GM12865 (cell line): ENCODE measurements at places on chromosomes 3 and 15.
A peak's percentile ranks its signal among the peaks of the same experiment; 100 is the strongest.

DNA sequence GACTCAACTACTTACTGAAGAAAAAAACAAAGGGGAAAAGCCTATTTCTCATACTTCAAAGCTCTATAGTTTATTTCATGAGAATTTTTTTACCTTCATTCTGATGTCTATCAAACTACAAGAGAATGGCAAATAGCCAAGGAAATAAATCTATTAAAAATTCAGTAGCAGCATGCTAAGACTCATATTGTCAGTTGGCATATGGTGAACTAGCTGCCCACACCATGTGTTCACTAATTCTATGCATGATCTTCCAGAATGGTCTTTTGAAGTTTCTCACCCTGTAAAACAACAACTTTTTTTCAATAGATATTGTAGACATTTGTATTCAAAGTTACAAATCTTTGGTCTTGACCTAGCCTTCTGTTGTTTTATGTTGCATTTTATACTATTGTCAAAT, 386.2 kb downstream of the RSL24D1 start:
- no peak for DNase-seq

- DNase-seq, result no peak
Measured at GRCh38 chr15:51425517-51426040, 84.1 kb downstream of the GLDN start.

DNA sequence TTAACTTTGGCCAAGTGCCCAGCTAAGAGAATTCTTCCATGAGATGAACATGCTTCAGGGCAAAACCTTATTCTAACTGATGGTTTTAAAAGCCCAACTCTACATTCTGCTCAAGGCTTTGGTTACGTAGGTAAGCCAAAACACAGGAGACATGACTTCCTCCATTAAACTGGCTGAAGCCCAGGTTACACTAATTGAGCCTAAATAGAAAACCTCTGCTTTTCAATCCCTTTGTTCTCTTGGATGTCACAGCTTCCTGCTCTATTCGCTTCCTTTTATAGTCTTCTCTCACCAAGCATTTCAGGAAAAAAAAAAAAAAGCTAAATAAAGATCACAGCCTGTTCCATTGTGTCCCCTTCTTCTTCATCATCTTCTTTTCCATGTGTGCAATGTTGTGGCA, 420.4 kb downstream of the TIGIT start:
- no peak for DNase-seq

GRCh38 chr15:90286678-90287077, 21.2 kb downstream of the NGRN start:
- DNase-seq, result peak; percentile 58

DNA sequence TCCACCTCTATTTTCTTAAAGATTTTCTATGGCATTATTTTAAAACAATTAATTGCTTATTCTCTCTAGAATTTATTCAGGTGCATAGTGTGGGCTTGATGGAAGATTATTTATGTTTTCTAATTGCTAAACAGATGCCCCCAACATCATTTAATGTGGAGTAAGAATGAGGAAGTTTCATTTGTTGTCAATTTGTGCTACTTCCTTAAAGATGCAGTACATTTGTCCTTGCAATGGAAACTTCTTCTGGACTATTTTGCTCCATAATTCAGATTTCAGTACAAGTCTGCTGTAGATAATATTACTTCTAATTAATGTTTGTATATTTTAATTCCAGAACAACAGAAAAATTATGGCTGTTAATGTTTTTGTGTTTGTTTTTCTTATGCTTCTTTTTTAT, 104.8 kb downstream of the TGFBR2 start:
- no peak for DNase-seq

DNA sequence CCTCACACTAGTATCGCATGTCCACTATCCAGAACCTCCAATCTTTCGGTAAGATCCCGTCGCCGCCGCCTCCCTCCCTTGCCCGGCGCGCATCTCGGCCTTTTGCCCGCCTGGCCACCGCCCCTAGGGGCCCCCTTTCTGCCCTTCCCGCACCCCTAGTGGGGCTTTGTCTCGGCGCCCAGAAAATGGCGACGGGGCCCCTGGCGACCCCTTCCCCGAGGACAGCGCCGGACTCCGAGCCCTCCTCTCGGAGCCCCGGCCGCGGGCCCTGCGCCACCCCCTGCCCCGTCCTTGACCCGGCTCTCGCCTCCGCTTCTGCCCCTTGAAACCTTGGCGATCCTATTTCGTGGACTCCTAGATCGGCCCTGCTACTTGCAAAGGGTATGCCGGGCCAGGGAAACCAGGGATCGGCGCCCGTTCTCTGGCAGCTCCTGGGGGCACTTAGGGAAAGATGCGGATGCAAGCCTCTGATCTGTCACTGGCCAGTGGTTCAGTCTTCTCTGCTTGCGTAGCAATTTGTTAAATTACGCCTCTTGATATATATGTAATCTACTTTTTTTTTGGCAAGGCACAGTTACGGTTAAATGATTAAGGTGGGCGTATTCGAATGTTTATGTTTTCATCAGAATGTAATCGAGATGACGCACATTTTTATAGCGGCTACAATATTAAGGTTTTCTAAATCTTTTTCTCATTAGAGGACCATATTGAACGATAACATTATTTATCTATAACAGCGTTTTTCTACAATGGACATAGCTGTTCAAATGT, 603 bp downstream of the EIF1B start:
- DNase-seq, result peak; percentile 37

DNA sequence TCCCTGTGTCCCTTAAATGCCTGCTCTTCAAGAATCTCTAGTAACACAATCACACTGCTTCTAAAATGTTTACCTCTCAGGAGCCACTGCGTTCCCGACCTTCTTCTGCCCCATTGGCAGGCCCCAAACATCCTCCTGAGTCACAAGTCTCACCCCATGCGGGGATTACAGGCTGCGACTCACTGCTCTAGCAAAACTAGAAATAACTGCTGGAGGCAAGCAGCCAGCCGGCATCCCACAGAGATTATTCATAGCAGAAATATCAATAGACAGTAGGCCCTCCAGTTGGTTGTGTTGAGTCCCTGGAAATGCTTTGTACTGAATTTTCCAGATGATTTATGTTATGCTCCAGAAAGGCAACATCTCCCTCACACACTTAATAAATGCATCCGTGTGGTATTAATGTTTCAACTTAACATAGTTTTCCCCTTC, 64.8 kb downstream of the RFTN1 start:
- DNase-seq, result no peak

GRCh38 chr3:169676925-169677537, 13.5 kb upstream of the MECOM start:
- no peak for DNase-seq

- DNase-seq, result no peak
Measured at GRCh38 chr3:46236294-46237054, 5.8 kb upstream of the CCR3 start.

DNA sequence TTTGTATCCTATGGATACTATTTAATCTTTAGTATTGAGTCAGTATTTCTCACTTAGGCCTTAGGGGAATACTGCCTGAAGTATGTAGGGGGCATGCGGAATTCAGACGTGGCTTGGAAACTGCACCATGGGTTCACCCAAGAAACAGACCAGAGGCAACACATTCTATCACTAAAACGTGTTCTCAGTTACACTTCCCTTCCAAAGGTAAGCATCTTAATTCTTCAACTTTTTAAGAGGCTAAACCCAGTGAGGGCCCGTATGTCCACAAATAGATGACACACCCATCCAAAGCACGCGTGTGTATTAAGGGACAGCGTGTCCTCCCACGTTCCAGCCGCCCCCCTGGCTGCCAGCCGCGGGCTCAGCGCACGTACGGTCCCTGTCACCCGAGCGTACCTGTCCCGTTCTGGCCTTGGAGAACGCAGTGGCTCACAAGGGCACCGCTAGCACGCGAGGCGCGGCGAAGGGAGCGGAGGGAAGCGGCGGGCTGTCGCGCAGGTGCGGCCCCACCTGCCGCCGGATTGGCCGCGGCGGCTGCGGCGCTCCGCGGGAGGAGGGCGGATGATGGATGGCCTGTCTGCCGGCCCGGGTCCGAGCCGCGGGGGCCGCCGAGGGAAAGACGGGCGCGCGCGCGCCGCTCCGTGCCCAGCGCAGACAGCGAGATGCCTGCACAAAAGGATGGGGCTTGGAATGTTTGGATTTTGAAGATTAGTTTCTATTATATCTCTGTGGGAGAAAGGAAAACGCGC, 1003.9 kb upstream of the NR2F2 start:
- no peak for DNase-seq

- peak; percentile 30 for DNase-seq
Measured at GRCh38 chr15:63402498-63403253, 21.0 kb upstream of the CA12 start.

GRCh38 chr3:38343797-38344594, 2.6 kb upstream of the XYLB start:
- no peak for DNase-seq

DNA sequence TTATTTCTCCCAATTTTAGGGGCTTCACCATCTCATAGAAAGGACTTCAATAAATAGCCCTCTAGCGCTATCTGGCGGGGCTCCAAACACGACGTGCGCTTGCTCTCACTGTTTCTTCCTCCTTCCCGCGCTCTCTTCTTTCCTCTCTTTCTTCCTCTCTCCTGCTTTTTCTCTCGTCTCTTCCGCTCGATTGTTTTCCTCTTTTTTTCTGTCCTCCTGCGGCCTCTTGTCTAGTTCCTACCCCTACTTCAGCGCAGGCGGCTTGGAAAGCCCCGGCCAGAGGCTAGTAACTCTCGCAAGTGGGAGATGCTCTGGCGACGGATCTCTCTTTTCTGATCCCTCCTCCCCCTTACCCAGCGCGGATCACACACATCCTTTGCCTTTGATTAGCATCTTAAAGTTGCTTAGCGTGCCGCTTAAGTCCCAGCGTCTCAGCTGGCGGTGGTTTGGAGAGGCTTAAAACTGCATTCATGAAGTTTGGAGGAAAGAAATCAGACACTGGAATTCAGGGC, 6.2 kb upstream of the MEIS2 start:
- DNase-seq, result peak; percentile 63

GRCh38 chr15:83208367-83208661, 691 bp upstream of the HDGFL3 start:
- no peak for DNase-seq

GRCh38 chr3:119184796-119185570, 11.6 kb downstream of the UPK1B start:
- no peak for DNase-seq

DNA sequence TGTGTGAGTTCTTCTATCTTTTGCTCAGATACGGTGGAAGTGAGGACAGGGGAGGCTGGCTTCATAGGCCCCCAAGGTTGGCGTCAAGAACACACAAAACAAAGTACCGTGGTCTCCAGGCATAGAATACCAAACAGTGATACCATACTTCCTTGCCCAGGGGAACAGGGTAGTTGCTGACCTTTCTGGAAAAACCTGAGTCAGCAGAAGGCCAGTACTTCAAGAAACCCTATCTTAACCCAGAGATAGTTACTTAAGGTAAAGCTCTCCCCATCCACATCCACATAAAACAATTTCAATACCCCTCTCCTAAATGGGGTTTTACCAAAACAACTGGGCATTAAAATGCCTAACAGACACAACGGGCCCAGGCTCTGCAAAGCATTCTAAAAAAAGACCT, 29.6 kb upstream of the RPS17 start:
- DNase-seq, result no peak

- no peak for DNase-seq
Measured at GRCh38 chr15:64548235-64548634, 87.9 kb downstream of the ZNF609 start.

GRCh38 chr3:195001961-195002861, 268.7 kb downstream of the XXYLT1 start:
- peak; percentile 65 for DNase-seq

GRCh38 chr3:126777366-126777765, 73.3 kb downstream of the CHCHD6 start:
- no peak for DNase-seq

- DNase-seq, result no peak
Measured at GRCh38 chr15:42549741-42550392, 1.2 kb downstream of the HAUS2 start.

- DNase-seq, result no peak
Measured at GRCh38 chr3:77288348-77288747, 248.4 kb downstream of the ROBO2 start.

DNA sequence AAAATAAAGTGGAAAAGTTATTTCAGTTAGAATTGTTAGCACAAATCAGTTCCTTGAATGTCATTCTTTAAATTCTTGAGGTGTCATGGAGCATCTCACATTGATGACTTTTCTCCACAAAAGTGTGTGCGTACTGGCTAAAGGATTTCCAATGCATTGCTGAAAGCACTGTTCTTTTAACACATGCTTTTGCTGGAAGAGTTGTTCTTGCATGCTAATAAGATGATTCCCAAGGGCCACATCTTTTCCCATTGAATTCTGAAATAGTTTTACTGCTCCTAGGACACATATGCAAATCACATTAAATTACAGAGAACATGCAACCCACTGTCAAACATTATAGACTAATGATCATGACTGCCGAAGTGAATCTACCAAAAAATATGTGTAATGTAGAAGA, 516.3 kb upstream of the CADM2 start:
- DNase-seq, result no peak

- DNase-seq, result no peak
Measured at GRCh38 chr3:143697975-143698374, 150.3 kb downstream of the SLC9A9 start.

DNA sequence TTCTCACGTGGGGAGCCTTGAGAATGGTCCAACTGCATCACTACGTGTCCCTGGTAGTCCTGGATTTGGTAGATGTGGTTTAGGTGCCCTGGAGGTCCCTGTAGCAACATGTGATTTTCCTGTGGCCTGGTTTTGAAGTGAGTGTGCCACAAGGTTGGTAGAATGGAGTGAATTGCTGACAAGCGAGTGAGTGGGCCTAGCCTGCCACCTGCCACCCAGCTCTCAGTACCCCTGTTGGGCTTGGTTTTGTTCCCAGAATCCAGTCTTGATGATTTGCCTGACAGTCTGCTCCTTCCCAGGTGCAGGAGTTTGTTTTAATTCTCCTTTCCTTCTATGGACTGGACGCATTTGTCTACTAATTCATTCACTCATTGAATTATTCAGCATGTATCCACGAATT, 19.4 kb downstream of the RPLP1 start:
- no peak for DNase-seq

DNA sequence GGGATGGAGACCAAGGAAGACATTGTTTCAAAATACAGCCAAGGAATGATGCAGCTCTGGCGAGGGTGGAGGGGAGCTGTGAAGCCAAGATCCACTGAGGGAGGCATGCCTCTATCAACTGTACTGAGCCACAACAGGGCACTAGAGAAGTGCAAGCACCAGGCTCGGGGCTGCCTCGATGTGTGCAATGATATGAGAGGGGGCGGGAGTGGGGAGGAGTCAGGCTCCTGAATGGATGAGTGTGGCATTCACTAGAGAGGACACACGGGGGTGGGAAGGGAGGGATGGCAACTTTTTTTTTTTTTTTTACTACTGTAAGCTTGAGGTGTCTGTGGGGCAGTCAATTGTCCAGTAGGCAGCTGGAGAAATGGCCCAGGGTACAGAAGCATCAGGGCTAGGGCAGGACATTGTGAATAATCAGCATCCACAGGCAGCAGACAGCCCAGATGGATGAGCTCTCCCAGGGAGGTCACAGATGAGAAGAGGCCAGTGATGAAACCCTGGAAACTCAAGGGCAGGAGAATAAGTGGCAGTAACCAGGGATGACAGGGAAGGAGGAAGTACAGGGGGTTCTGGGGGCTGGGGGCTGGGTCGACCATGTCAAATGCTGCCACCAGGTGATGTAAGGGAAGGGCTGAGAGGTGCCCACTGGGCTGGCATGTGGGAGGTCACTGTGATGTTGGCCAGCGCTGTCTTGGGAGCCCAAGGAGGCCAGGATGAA, 5.9 kb downstream of the STOML1 start:
- DNase-seq, result no peak

- DNase-seq, result no peak
Measured at GRCh38 chr3:72441284-72441994, 406.8 kb downstream of the SHQ1 start.
